ENCODE measurements at places on chromosomes 16 and 17.

DNA sequence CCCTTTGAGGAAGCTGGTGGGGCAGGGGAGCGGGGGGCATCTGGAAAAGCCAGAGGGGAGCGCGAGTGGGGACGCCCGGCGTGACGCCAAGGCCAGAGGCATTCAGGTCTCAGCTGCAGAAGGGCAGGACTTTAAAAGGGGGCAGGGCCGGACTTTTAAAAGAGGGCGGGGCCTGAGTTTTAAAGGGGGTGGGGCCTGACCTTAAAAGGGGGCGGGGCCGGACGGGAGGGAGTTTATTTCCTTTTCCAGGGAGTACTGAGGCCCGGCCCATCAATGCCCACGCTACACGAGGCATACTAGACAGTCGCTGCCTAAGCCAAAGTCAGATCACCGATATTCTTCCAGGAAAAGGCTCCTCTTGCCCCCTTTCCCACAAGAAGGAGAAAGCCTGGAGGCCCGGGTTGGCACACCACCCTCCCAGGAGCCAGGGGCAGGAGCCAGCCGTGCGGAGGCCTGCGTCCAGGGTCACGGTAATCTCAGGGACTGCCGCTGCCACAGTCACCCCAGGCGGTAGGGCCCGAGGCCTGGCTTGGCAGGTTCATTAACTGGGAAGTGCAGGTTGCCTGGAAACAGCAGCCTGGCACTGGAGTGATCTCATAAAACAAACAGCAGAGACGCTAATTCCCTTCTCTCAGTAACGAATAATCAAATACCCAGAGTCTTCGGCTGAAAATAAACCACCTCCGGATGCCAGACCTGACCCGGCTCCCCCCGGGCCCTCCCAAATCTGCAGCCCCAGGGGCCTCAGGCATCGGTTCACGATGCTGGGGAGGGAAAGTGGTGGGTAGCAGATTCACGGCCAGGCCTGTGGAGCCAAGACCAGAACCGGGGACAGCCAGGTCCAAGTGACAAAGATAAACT lies 90.7 kb downstream of the TIMM22 start:
- no peak for DNase-seq

- DNase-seq = no peak
Measured at GRCh38 chr17:32916134-32916533, 11.8 kb upstream of the TMEM98 start.

GRCh38 chr16:76777721-76778465 lies 413.1 kb upstream of the MON1B start:
- DNase-seq = no peak

DNA sequence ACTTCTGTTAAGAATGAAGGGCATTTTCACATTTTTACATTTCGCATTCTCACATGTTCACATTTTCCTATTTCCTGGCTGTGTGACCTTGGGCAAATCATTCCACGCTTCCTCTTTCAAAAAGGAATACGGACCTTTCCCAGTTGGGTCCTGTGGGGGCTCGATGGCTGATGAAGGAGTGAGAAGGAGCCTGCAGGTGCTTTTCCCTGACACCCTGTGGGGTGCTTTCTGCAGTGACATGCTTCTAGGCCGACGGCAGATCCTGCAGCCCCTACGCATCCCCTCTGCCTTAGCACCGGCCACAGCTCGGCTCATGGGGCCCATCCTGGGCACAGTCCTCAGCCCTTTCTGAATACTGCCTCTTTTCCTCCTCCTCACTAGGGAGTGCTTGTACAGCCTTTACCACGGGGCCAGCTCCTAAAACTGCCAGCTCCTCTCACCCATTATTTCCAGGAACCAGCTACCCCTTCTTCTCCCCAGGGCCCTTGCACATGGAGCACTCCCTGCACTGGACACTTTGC lies 91.0 kb downstream of the FOXL1 start:
- no peak for DNase-seq

GRCh38 chr17:39548494-39549225 lies 59.1 kb downstream of the NEUROD2 start:
- DNase-seq = no peak

GRCh38 chr17:71444078-71444477 lies 676.7 kb upstream of the SOX9 start:
- DNase-seq = no peak

- no peak for DNase-seq
Measured at GRCh38 chr17:50170662-50171370, 5.0 kb downstream of the SGCA start.

GRCh38 chr17:73182616-73183310 lies 10.1 kb upstream of the COG1 start:
- DNase-seq = no peak

GRCh38 chr16:10525214-10525825 lies 55.1 kb downstream of the EMP2 start:
- no peak for DNase-seq

GRCh38 chr17:4333041-4333440 lies 33.4 kb downstream of the UBE2G1 start:
- no peak for DNase-seq
